ENCODE measurements at places on chromosomes 2 and 18.

DNA sequence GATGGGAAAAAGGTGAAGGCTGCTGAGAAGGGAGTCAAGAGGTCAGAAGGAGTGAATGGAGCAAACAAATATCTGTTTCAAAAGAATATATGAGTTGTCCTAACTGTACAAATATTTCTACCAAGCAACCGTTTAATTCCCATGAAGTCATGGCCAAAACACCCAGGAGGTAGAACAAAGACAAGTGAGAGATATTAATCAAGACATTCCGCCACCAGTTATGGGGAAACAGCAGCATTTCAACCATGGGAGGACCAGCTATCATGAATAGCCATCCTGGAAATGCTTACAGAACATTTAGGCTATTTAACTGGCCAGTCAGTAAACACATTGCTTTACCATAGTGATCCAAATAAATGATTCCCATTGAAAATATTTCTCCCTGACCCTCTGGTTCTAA, 396.3 kb downstream of the IRS1 start:
- no peak for DNase-seq

DNA sequence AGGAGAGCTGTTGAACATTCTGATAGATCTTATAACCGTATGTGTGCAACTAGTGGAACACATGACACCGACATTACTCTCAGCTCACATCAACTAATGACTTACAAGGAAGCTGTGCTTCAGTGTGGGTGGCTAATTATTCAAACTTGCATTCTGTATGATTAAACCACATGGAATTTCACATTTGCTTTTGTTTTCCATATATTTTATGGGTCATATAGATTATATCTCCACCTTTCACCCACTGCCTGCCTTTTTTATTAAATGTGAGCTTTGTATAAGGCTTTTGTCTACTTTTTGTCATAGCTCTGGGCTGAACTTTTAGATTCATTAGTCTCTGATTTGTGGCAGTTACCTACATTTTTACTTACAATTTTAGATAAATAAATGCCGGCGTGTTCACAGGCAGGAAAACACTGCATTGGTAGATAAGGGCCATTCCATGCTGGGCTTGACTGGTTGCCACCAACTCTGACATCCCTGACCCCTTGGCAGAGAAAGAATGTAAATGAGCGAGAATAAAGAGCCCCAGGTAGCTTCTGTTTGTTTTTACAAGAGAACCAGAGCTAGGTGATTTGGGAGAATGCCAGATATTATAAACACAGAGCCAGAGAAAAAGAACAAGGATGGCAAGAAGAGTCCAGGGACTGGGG, 35.7 kb downstream of the LYPD6 start:
- DNase-seq = no peak

DNA sequence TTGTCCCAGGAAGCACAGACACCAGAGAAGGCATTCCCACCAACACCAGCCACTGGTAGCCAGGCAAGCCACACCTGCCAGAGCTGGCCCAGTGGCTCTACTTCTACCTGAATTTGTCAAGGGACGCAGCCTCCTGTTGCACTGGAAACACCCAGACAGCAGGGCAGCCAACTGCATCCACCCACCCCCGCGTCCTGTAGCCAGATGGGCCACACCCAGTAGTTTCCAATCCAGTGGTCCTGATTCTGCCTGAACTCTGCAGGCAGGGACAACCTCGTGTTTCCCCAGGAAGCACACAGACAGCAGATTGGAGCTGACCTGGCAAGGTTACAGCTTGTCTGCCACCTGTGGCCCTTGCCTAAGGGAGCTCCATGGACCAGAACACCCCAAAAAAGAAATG, 18.2 kb downstream of the PFN4 start:
- no peak for DNase-seq

DNA sequence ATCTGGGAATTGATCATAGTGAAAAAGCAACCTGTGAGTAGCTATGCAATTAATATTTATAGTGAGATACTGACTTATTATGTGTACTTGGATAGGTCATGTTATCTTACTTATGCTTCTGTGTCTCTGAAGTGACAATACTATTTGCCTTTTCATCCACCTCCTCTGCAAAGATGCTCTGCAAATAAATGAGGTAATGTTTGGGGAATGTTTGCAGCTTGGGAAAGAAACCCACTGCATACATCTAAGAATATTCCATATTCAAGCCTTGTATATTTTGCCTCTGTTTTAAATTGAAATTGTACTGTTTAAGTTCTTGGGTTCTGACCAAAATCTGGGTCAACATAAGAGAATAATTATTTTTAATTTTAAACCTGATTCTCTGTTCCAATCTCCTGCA, 217.4 kb upstream of the DTNA start:
- DNase-seq = peak; percentile 12

- no peak for DNase-seq
These were observed 289.3 kb upstream of the TANK start for GRCh38 chr2:160870729-160871465.

Measured in NCI-H1694 treated with DMSO at 0.1 percent for 48 hours (cell line).